SK-N-SH (cell line): ENCODE measurements at places on chromosomes 3 and 15. TPM values are rescaled to one million over a fixed set of nuclear protein-coding genes. Genes with fewer than 3 reads are reported as not detected.

LDHAL6B gene
- polyA plus RNA-seq = not detected in 2 replicates

PRRT3 gene
- polyA plus RNA-seq = 3.9 and 5.5 TPM in 2 replicates

LEKR1 gene
- 0.30 and 0.55 TPM in 2 replicates for polyA plus RNA-seq

DAPK2 gene
- 1.2 and 1.4 TPM in 2 replicates for polyA plus RNA-seq

SLC9C1 gene
- not detected in 2 replicates for polyA plus RNA-seq

GOLGA6L25 gene
- polyA plus RNA-seq = not detected in 2 replicates

GLDN gene
- polyA plus RNA-seq = not detected in 2 replicates

SERPINI2 gene
- not detected in 2 replicates for polyA plus RNA-seq

CDC25A gene
- 3.3 and 3.8 TPM in 2 replicates for polyA plus RNA-seq

ZNF660 gene
- 1.0 and 1.4 TPM in 2 replicates for polyA plus RNA-seq

ARF4 gene
- 150 and 208 TPM in 2 replicates for polyA plus RNA-seq

AMOTL2 gene
- polyA plus RNA-seq = 163 and 185 TPM in 2 replicates

SAMD7 gene
- not detected in 2 replicates for polyA plus RNA-seq
